Activated naive CD4-positive, alpha-beta T cell treated with anti-CD3 and anti-CD28 coated beads, Interleukin-2, amount 50 U/mL, for 72 hours (primary cell): ENCODE measurements at places on chromosomes 1 and 21. TPM values are rescaled to one million over a fixed set of nuclear protein-coding genes. Genes with fewer than 3 reads are reported as not detected.

CD52 gene
- total RNA-seq, result 698 TPM

RIPPLY3 gene
- not detected for total RNA-seq

ASB17 gene
- not detected for total RNA-seq

DNASE2B gene
- not detected for total RNA-seq

MARK1 gene
- total RNA-seq, result not detected

CLIC6 gene
- total RNA-seq, result 0.31 TPM

MYBPH gene
- not detected for total RNA-seq

CYP2J2 gene
- total RNA-seq, result 2.7 TPM

ODR4 gene
- total RNA-seq, result 20.1 TPM

RNU1-4 gene
- total RNA-seq, result 1,082 TPM

LIPI gene
- total RNA-seq, result not detected

CLDN17 gene
- not detected for total RNA-seq

ERICH3 gene
- not detected for total RNA-seq

CHIT1 gene
- 1.3 TPM for total RNA-seq

GJA5 gene
- total RNA-seq, result not detected

GJB5 gene
- total RNA-seq, result not detected

TRIM58 gene
- 0.10 TPM for total RNA-seq

IFFO2 gene
- total RNA-seq, result 27.3 TPM

SPATA17 gene
- not detected for total RNA-seq

SFN gene
- 2.3 TPM for total RNA-seq
